T-helper 1 cell (primary cell): ENCODE measurements at places on chromosomes 7 and 10.

GRCh38 chr7:39465055-39465929, 100.9 kb upstream of the YAE1 start:
- DNase-seq: no peak

- DNase-seq: no peak
These were observed 296 bp downstream of the HABP2 start for GRCh38 chr10:113553149-113553548.

DNA sequence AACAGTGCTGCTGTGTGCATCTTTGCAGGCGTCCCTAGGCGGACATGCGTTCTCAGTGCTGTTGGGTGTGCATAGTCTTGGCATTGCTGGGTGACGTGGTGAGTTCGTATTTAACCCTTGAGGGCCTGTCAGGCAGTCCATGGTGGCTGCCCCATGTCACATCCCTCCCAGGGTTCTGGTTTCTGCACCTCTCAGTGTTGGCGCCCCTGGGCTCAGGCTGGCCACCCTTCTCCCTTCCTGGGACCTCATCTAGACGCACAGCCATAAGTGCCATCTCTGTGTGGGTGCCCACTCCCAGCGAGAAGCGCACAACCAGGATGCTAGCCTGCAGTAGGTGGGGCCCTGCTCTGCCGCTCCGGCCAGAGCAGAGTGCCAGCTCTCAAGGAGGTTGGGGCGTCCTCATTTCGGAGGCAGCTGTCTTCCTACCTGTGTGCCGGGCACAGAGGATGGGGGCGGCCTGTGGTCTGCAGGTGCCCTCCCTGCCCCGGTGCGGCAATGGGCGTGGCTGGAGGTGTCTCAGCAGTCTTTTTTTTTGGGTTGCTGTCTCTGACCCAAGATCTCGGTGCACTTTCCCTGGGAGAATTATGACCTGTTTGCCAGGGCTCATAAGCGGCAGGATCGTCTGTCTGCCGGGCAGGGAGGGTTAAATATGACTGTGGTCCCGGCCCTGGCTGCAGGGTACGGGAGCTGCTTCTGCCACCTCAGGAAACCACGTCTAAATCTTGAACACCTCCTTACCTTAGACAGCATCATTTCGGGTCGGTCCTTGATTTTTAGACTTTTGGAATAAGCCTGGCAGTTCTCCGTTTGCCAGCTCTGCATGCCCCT, 6.5 kb downstream of the INPP5A start:
- no peak for DNase-seq

GRCh38 chr7:3250725-3251124, 50.3 kb upstream of the SDK1 start:
- no peak for DNase-seq

DNA sequence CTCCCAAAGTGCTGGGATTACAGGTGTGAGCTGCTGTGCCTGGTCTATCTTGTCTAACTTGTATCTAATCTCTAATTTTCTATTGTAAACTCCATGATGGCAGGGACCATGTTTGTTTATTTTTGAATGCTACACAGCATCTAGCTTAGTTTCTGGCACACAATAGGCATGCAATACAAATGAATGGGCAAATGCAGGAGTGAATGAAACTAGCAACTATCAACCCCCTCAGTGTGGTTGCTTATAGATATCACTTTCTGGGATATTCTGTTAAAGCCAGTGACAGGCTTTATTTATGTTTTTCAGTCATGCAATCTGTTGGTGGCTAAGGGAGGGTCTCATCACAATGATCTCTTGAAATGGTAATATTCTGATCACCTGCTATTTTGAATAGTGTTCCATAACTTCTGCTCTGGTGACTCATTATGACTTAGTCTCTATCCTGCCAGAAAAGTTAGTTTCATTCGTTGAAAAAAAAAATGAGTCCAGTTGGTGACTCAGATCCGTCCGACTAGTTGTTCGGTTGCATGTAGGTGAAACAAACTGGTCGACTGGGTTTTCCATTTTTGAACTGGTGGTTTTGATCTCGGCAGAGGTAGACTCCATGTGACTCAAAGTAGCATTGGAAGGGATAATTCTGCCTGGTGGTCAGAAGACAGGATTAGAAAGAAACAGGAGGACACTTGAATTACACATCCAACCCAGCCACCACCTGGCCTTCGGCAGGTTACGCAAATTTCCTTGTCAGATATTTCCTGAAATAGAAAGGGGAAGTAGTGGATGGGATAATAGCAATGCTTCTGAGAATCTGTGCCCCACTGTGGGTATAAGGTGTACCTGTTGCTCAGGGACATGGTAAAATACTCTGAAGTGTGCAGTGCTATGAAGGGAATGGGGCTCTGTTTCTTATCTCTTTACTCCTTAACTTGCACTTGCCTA, 76.8 kb downstream of the GATA3 start:
- DNase-seq: no peak

GRCh38 chr7:39102234-39102633, 124.5 kb downstream of the POU6F2 start:
- DNase-seq: no peak

DNA sequence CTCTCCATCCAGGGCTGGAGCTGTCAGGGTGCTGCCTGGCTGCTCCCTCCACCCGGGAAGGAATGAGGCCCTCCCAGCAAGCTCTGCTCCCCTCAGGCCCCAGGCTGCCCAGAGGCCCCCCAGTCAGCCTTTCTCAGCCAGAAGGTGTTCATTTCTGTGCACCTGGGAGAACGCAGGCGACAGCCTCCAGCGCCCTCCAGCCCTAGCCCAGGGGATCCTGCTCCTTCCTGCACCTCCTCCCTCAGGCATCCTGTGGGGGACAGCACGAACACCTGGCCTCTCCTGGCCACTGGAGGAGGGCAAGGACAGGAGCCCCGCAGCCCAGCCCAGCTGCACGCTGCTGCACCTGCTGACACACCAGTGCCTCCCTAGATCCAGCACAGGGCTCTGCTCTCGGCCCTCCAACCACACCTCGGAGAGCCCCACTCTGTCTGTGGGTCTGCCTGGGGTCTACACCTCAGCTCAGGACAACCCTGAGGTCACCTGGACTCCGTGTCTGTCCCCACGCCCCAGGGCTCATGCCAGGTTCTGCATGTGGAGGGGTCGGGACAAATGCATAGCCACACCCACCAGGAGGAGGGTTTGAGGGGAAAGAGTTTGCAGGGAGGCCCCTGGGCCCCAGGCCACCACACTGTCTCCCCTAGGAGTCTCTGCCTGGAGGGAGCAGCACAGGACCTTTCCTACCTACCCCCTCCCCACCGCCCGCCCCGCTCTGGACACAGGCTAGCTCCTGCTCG, 7.4 kb upstream of the PWWP2B start:
- no peak for DNase-seq

- no peak for DNase-seq
These were observed 36.1 kb downstream of the UBTD1 start for GRCh38 chr10:97534746-97535367.

DNA sequence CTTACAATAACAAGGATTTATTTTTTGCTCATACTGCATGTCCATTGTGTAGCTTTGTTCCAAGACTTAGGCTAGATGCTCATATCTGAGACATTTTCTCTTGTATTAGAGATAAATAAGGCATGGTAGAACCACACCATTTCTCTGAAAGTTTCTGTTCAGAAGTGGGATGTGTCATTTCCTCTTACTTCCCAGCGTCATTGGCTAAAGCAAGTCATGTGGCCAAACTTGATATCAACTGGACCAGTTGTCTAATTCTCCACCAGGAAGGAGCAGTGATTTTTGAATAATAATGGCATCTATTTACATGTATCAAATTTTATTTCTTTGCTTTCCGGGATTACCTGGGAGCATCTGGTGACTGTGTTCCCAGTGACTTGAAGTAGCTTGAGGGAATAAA, 38.3 kb downstream of the AHCYL2 start:
- DNase-seq: no peak

- DNase-seq: no peak
These were observed 126.8 kb downstream of the MAD1L1 start for GRCh38 chr7:2105917-2106316.

- DNase-seq: no peak
These were observed 3.9 kb upstream of the PWWP2B start for GRCh38 chr10:132392811-132393694.

- DNase-seq: no peak
These were observed 264.0 kb downstream of the INHBA start for GRCh38 chr7:41438705-41439514.

DNA sequence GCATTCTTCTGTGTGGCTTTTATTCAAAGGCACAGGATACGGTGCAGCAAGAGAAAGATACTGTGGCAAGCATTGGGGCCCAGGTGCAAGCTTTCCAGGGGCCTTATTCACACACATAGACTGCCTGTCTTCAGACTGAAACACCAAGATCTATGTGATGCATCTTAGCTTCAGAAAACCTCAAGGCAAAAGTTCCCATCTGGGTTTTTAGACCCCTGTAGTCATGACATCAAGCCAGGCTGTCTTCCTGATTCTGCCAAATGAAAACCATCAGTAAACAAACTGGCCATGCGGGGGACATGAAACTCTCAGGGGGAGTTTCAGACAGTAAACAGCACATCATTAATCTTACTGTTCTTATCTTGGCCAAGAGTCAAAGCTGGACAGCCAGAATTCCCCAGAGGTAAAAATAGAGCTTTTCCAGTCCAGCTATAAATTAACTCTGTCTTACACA, 9.8 kb downstream of the AGBL3 start:
- DNase-seq: no peak

DNA sequence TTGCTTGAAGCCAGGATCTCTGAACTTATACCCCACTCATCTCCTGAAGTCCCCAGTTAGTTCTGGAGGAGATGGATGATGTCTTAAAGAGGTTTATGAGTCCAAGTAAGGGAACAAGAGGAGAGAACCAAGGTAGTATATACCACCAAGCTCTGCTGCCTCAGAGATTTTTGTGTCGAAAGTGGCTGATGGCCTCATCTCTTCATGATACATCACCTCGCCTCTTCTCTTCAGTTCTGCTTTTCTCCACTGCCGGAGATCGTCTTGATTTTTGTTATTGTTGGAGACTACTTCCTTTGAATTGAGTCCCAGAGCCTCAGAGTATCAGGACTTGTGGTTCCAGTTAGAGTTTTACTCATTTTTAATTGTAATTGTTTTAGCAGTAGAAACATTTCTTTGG, 1.9 kb downstream of the VTI1A start:
- no peak for DNase-seq

GRCh38 chr7:101626069-101626671, 2.9 kb downstream of the MYL10 start:
- DNase-seq: no peak

- no peak for DNase-seq
These were observed 43.4 kb upstream of the HECTD2 start for GRCh38 chr10:91366704-91367103.

GRCh38 chr10:100979791-100980272, 7.5 kb downstream of the MRPL43 start:
- DNase-seq: no peak

DNA sequence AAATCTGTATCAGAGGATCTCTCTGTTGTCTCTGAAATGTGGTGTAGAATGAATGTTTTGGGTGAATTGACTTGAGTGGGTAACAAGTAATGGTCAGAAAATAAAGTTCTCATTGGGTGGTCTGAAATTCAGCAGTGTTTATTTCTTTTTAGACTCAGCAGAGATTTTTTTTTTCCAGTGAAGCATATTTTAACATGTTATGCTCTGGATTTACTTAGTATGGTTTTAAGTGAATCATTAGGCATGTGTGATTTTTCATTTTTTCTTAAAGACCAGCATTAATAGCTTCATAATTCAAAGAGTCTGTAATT, 63.5 kb downstream of the REEP3 start:
- DNase-seq: no peak

GRCh38 chr10:93261089-93261488, 187.4 kb downstream of the CYP26A1 start:
- DNase-seq: no peak

DNA sequence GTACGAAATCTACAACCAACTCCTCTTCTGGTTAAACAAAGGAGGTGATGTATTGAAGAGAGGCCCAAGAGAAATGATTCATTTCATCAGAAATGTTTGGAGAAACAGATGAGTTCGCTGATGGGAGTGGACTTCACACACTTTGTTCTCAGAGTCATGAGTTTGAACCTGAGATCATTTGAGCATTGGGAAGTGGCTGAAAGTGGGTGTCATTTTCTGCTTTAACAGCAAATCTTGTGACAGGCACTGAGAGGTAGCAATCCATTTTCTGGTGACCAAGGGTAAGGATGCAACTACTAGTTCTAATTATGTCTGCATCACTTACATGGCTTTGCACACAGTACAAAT, 51.4 kb downstream of the RBM20 start:
- DNase-seq: no peak

DNA sequence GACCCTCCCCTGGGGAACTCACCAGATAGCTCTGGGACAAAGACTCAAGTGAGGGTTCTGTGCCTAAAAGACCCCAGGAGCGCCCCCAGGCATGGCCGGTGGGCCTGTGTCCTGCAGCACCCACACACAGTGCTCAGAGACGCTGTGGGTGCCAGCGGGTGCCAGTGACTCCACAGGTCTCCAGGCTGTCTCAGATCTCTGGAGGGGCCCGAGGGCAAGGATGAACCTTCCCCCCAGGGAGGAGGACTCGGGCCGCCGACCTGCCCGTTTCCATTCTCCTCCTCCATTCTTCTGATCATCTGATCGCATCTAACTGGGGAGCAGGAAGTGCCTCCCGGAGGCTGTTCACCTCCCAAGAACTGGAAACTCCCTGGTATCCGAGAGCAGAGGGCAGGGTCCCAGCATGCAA, 980 bp downstream of the ADAM8 start:
- peak; percentile 58 for DNase-seq

DNA sequence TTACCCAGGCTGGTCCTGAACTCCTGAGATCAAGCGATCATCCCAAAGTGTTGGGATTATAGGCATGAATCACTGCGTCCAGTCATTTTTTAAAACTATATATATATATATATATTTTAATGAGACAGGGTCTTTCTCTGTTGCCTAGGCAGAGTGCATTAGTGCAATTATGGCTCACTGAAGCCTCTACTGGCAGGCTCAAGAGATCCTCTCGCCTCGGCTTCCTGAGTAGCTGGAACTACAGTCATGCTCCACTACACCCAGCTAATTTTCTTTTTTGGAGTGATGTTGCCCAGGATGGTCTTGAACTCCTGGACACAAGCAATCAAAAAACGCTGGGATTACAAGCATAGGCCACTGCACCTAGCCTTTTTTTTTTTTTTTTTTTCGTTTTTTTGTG, 55.3 kb upstream of the KAT6B start:
- DNase-seq: no peak

GRCh38 chr7:143988976-143989745, 11.0 kb upstream of the OR6B1 start:
- no peak for DNase-seq

- no peak for DNase-seq
These were observed 76.8 kb downstream of the PLXNA4 start for GRCh38 chr7:132499487-132499886.

DNA sequence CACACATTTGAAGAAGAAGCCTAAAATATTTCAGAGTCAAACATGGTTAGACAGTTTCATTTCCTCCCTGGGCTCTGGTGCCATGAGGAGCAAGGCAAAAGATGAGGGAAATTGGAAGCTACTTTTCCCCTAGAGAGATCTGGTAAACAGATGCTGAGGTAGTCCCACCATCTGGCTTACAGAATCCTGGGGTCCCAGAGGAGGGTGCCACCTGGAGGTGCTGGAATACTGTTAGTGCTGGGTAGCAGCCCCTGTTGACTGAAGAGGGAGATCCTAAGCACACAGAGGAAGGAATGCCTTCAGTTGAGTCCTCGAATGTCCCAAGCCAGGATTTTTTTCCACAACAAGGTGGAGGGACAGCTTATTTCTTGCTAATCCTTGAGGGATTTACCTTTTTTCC, 160.1 kb downstream of the FZD1 start:
- no peak for DNase-seq
